CD4-positive, alpha-beta T cell treated with Interleukin-1 beta for 1 hour (primary cell): ENCODE measurements at places on chromosomes 5 and 9.

DNA sequence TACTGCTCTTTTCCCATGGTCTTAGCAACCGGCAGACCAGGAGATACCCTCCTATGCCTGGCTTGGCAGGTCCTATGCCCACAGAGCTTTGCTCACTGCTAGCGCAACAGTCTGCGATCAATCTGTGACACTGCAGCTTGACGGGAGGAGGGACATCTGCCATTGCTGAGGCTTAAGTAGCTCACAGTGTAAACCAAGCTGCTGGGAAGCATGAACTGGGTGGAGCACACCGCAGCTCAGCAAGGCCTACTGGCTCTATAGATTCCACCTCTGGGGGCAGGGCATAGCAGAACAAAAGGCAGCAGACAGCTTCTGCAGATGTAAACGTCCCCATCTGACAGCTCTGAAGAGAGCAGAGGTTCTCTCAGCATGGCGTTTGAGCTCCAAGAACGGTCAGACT, 40.4 kb downstream of the MCTP1 start:
- no peak for DNase-seq

- no peak for DNase-seq
These were observed 26.4 kb downstream of the GGTA1 start for GRCh38 chr9:121473229-121473628.

DNA sequence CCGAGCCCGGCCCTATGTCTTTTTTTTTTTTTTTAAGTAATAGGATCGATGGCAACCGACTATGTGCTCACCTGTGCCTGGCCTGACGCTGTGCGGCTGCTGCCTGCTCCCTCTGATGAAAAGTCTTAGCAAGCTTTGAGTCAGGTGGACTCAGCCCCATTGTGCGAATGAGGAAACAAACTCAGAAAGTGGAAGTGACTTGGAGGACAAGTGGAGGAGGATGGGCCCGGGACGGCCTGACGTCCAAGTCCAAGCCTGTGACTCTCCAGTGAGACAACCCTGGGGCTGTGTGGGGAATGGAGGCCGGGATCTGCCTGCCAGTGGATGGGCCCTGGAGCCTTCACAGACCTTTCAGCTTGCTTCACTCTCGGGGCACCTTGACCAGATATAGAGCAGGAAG, 57.9 kb downstream of the EXD3 start:
- DNase-seq = no peak

DNA sequence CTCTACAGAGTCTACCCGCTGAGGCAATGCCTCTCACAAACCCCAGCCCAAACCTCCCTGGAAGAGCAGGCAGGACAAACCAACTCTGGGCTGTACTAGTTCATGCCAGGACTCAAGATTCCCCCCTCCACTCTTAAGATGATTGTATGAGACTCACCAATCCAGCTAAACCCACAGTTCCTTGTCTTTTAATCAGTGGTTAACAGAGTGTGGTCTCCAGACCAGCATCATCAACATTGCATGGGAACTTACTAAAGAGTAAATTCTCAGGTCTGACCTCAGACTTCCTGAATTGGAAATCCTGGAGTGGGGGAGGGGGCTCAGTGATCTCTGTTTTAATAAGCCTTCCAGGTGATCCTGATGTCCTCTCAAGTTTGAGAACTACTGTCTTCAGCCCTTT, 240.9 kb downstream of the GAS1 start:
- DNase-seq = no peak

DNA sequence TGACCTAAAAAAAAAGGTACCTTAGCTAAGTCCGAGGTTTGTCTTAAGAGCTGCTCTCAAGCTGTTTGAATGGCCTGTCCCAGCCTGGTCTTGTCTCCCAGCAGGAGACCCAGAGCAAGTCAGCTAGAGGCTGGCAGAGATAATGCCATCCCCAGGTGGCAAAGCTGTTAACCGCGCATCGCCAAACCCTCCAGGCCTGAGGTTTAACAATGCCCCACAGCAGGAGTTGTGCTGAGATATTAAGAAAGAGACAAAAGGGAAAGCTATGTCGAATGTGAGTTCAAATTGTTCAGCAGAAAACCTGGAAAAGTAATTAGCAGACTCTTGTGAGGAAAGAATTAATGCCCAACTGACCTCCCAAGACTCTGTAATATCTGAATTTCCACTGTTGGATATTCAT, 187.1 kb downstream of the FSTL4 start:
- DNase-seq = no peak

- no peak for DNase-seq
These were observed 18.4 kb downstream of the F2RL2 start for GRCh38 chr5:76604838-76605237.

DNA sequence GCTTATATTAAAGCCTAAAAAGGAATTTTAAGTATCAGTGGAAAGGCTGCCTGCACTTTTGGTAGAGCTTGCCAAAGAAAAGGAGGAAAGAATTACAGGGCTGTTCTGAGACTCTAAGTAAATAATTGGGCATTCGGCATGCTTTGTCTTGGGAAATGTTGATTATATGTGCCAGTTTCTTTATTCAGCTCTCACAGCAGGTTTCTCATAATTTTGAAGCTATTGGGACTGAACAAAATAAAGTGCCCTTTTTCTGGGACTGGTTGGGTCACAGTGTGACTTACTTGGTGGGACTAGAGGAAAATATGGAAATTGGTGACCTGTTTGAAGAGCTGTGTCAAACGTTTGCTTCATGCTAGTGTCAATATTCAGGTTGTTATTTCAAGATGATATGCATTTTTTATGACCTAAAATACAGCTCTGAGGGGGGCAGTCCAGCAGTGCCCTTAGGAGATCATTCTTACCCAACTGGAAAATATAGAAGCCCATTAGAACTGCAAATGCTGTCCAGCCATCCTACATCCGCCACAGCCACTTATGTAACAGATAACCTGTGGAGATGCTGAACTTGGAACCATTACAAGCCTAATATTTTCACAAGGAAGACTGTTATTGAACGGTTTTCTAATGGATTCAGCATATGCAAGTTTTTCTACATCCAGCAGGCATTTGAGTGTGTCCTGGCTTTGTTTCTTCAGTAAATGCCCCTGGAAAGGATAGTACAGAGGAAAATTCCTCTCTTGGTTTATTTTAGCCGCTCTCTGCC, 122.4 kb downstream of the SNCAIP start:
- DNase-seq = no peak

- DNase-seq = no peak
These were observed 166.8 kb downstream of the MUSK start for GRCh38 chr9:110835404-110835803.

DNA sequence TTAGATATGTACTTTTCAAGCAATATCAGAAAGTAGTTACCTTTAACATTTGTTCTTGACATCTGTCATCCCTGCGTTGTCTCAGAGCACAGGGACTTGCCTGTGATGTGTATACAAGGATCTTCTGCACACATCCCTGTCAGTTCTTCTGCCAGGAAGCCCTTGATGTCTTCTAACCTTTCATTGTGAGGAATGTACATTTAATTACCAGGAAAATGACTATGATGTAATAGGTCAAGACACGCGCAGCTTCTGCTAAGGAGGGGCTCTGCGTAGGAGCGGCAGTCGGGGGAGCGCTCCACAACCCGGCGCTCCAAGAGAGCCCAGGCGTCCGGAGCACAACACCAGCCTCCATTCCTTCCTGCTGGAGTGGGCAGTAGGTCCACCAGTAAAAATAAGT, 119.7 kb downstream of the IRX2 start:
- DNase-seq = no peak

- DNase-seq = no peak
These were observed 99.4 kb downstream of the MTREX start for GRCh38 chr5:55407059-55407684.

DNA sequence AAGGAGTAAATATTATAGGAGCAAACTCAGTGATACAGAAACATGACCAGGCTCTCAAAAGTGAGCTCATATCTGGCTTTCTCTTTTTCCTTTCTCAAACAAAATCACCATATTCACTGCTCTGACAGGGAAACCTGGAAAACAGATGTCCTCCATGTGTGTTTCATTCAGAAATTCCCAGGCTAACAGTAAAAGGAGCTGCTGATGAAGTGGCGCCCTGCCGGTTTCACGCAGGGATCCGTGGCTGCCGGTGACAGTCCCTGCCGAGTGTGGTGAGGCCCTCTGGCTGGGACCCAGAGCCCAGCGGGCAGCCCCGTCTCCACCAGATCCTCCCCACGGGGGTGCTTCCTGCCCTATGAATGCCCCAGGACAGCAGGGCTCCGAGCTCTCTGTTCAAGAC, 208.1 kb downstream of the GNA14 start:
- no peak for DNase-seq
